Bladder microvascular endothelial cell (primary cell): ENCODE measurements at places on chromosomes 1 and 21. TPM values are rescaled to one million over a fixed set of nuclear protein-coding genes. Genes with fewer than 3 reads are reported as not detected.

Gene CTH
- 0.76 and 0.81 TPM in 2 replicates for total RNA-seq

Gene RXRG
- not detected in 2 replicates for total RNA-seq

Gene TNFRSF9
- 0.16 and 3.5 TPM in 2 replicates for total RNA-seq

Gene TEX38
- total RNA-seq: not detected in 2 replicates
